HepG2 (cell line): ENCODE measurements at places on chromosomes 7 and 10. TPM values are rescaled to one million over a fixed set of nuclear protein-coding genes. Genes with fewer than 3 reads are reported as not detected.

Gene LRGUK
- polyA plus RNA-seq = 0.13 and 0.20 TPM in 2 replicates

DNA sequence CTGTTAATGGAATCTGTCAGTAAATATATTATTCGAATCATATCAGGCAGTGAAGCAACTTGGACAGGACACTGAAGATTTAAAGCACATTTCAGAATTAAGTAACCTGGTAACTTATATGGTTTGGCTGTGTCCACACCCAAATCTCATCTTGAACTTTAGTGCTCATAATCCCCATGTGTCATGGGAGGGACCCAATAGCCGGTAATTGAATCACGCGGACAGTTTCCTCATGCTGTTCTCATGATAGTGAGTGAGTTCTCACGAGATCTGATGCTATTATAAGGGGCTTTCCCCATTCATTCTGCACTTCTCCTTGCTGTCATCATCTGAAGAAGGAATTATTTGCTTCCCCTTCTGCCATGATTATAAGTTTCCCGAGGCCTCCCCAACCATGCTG, 83.2 kb upstream of the COL1A2 start:
- DNase-seq = no peak

DNA sequence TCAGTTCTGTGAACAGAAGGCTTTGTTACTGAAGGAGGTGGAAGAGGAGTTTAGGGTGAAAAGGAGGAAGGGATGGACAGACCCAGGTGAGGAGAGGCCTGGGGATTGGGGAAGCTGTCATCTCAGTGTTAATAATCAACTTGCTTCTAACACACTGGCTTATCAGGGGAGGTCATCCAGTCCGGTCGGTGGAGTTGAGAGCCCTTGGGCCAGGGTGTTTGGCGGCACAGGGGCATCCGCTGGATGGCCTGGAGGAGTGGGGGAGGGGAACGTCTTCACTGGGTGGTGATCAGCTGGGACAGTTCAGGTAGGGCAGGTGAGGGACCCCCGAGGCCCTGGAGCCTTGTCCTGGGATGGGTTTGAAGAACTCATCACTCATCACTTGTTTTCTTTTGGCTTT, 33.9 kb downstream of the SHH start:
- no peak for DNase-seq

DNA sequence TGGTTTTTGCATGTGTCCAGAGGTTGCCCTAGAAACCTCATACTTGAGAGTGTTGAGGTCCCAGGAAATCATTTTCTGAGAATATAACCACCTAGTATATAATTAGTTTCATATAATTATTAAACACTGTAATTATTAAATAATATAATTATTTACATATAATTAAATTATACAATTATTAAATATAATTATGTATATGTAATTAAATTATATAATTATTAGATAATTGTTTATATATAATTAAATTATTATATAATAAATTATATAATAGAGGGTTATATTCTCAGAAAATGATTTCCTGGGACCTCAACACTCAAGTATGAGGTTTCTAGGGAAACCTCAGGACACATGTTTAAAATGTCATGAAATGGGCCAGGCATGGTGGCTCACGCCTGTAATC, 27.6 kb downstream of the SCRN1 start:
- DNase-seq = no peak

- no peak for DNase-seq
Measured at GRCh38 chr7:26409661-26410547, 118.2 kb downstream of the SNX10 start.
